ENCODE measurements at places on chromosomes 5 and 9.

- no peak for DNase-seq
Measured at GRCh38 chr9:76292658-76293057, 101.6 kb downstream of the RFK start.

DNA sequence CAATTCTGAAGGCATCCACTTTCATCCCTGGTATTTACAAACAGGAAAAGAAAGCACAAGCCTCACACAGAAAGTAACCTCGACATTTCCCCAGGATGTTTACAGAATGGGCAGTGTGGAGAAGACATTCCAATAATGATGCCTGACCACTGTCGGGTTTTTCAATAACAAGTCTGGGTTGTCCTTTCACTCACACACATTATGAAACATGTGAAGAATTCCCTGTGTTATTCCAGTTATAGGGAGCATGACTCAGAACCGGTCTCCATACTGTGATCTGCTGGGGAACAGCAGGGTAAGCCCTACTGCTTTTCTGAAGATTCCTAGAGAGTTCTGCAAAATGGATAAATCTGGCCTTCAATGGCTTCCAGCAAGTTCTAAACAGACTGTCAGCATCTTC lies 155.3 kb downstream of the ADAMTS12 start:
- no peak for DNase-seq

GRCh38 chr9:19550009-19550408 lies 141.2 kb downstream of the ACER2 start:
- DNase-seq = no peak

GRCh38 chr9:13278368-13279246 lies 885 bp downstream of the MPDZ start:
- no peak for DNase-seq

- DNase-seq = no peak
Measured at GRCh38 chr5:74949976-74950375, 83.8 kb upstream of the FAM169A start.

GRCh38 chr9:99778308-99778707 lies 43.4 kb upstream of the NR4A3 start:
- DNase-seq = no peak

- DNase-seq = no peak
Measured at GRCh38 chr5:133354323-133355185, 257.8 kb downstream of the FSTL4 start.

GRCh38 chr5:96627792-96628398 lies 34.3 kb upstream of the CAST start:
- DNase-seq = no peak

DNA sequence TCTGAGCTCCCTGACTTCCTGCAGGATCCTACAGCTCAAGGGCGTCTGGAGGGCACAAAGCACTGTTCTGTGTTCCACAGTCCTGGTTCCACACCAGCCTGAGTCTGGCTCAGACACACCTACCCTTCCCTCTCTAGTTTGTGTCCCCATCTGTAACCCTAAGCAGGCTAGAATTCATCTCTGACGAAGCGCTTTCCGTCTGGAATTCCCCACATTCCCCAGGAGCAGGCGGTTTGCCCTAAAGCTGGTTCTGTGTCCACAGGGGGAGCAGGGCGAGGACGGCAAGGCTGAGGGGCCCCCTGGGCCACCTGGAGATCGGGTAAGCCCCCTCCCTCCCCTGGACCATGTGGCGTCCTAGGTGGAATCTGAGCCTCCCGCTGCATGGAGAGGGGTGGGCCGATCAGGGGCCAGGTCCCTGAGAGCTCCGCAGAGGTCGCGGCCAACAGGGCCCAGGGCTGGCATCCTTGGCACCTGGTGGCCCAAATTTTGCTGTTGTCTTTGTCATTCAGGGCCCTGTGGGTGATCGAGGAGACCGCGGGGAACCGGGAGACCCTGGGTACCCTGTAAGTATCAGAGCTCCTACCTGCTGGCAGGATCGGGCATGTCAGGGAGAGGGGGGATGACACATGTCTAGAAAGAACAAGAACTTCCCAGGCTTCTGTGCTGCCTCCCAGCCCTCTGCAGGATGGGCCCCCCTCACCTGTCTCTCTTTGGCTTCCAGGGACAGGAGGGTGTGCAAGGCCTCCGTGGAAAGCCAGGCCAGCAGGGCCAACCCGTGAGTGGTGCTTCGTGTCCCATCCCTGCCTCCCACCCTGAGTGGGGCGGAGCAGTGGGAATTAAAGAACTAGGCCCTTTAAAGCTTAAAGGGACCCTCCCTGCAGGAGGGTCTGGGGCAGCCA lies 34.5 kb upstream of the ORM1 start:
- no peak for DNase-seq

- no peak for DNase-seq
Measured at GRCh38 chr9:4713849-4714248, 27.2 kb downstream of the AK3 start.

DNA sequence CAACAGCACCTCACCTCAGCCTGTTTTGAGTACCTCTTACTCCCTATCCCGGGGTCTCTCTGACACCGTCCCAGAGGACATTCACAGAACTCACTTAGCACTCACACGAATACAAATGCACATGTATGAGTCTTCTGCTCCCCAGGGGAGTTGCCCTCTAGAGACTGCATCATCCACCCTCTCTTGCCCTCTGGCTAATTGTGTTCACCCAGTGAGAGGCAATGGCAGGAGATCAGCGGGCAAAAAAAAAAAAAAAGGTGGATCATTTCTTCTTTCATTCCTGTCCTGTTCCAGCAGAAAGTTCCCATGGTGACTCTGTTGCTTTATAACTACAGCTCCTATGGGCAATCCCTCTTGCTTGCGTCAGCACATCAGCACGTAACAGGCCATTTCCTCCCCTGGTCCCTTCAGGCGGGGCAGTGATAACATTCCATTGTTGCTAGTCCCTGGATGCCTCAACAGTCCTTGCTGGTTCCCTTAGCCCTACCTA lies 23.5 kb upstream of the SNX2 start:
- DNase-seq = no peak

DNA sequence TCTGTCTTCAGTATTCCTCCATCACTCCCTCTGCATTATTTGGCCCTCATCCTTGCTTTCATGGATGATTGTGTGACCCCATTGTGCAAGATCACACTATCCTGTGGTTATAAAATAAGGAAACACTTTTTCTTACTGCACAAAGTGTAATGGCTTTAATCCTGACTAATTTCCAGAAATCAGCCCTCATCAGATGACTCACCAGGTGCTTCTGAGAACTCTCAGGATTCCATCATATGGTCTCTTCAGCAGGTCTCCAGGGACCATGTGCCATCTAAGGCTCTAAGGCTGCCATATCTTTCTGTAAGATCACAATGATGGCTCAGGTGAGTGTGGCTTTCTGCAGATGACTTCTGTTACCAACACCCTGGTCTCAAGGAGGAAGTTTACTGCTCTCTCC lies 27.3 kb upstream of the FER start:
- no peak for DNase-seq

- no peak for DNase-seq
Measured at GRCh38 chr9:106707738-106708474, 155.1 kb upstream of the ZNF462 start.

DNA sequence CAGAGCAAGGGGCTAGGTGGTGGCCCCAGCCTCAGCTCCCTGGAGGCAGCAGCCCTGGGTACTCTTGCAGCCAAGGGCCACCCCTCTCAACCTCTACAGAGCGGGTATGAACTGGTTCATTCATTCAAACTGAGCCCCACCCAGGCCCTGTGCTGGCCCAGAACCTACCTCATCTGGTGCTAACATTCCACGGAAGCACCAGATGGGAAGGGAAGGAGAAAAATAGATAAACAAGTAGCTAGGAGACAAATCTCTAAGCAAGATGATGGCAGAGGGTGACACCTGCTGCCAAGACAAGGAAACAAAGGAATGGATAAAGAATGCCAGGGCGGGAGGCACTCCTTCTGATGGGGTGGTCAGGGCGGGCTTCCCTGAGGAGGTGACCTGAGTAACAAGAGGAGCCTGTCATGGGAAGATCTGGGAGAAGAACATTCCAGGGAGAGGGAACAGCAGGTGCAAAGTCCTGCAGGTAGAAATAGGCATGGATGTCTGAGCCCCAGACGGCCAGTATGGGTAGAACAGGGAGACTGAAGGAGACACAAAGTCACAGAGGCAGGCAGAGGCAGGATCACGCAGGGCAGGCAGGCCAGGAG lies 6.1 kb downstream of the ST6GALNAC4 start:
- no peak for DNase-seq

- no peak for DNase-seq
Measured at GRCh38 chr5:128100860-128101557, 17.4 kb downstream of the SLC12A2 start.

DNA sequence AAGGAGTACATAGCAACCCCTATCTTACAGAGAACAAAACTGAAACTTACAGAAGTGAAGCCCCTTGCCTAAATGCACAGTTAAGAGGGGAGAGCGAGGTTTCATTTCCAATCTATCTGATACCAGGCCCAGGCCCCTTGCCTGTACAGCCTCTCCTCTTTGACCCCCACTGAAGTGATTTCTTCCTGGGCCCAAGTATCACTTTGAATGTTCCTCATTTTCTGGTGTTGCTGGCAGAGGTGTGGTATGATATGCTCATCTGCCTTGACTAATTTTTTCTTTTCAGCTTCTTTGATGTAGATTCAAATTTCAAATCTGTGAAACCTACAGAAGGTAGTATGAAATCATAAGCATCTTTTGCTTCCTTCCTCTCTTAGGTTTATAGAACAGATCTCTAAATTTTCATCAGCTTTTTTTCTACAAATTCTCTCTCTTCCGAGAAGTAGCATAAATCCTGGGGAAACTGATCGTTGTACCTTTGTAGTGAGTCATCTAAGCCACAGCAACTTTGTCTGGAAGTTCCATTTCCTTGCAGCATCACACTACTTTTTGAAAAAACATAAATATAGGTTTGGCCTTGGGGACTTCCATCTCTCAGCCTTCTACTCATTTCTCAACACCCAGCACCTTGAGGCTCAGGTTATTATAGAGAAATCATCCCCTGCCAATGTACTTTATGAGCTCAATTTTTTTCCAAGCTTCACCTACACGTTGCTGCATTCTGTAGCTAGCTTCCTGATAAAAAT lies 402.4 kb upstream of the PTGER4 start:
- no peak for DNase-seq

GRCh38 chr5:38408446-38409198 lies 147.8 kb downstream of the LIFR start:
- no peak for DNase-seq

DNA sequence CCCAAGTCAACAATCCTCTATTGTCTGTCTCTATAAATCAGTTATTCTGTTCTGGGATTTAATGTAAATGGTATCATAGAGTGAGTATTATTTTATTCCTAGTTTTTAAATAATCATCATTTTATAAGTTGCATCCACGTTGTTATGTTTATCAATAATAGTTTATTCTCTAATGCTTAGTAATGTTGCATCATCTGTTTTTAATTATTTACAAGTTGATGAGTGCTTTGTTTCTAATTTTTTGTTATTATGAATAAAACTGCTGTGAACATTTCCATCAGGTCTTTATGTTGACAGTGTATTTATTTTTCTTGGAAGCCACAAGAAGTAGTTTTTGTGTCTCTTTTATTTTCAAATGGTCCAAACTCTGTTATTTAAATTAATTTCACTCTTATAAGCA lies 1201.2 kb upstream of the CDH6 start:
- DNase-seq = no peak

GRCh38 chr9:137046088-137046787 lies at the start of gene NPDC1:
Gene NPDC1, minus strand, starts transcription at chr9:137046177. Its CDS starts 188 bp downstream, at chr9:137045989.
- DNase-seq = no peak

GRCh38 chr9:71253011-71253410 lies 131.6 kb upstream of the TRPM3 start:
- no peak for DNase-seq

DNA sequence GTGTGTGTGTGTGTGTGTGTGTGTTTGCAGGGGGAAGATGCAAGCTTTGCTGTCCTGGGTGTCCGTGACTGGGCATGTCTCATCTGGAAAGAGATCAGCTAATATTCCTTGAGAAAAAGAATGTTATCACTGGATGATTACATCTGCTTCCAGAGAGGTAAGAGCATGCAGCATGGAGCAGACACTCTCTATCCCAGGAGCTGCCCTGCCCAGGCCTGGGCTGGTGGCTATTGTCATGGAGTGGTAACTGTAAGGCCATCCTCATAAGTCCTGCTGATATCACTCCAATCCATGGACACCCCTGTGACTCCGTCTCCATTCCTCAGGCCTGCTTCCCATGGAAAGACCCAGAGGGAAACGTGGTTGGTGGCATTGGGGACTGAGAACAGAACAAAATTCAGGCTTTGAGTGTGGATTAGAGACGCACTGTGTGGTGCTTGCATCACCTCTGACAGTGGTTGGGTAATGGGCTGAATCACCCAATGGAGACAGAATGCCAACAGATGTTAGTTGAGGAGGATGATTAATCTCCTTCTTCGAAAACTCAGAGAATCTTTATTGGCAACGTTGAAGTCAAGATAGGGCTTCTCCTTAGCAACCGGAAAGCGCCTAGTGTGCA lies 52.0 kb upstream of the KCNIP1 start:
- DNase-seq = no peak

- DNase-seq = no peak
Measured at GRCh38 chr9:135505406-135506187, 5.1 kb downstream of the MRPS2 start.

GRCh38 chr5:141564216-141564692 lies 54.5 kb downstream of the DIAPH1 start:
- DNase-seq = no peak

- no peak for DNase-seq
Measured at GRCh38 chr9:37324261-37324683, 98.2 kb upstream of the GRHPR start.
